ENCODE measurements at places on chromosomes 3 and 15. TPM values are rescaled to one million over a fixed set of nuclear protein-coding genes. Genes with fewer than 3 reads are reported as not detected.

The LRRC31 gene
- not detected for polyA plus RNA-seq

The IL17RC gene
- 9.4 TPM for polyA plus RNA-seq

The PLA2G4D gene
- not detected for polyA plus RNA-seq

The HIGD2B gene
- not detected for polyA plus RNA-seq

The CAPN3 gene
- 0.25 TPM for polyA plus RNA-seq

The NSUN3 gene
- 8.6 TPM for polyA plus RNA-seq

The SLC12A1 gene
- not detected for polyA plus RNA-seq

The EHHADH gene
- 5.7 TPM for polyA plus RNA-seq

The GPR156 gene
- polyA plus RNA-seq = 0.47 TPM

The FBN1 gene
- polyA plus RNA-seq = 6.3 TPM

The DUOX1 gene
- polyA plus RNA-seq = not detected

The SLC12A8 gene
- 4.2 TPM for polyA plus RNA-seq

The GPR149 gene
- not detected for polyA plus RNA-seq

The GADL1 gene
- polyA plus RNA-seq = not detected

The OSTN gene
- not detected for polyA plus RNA-seq

The ADAMTS7 gene
- 2.9 TPM for polyA plus RNA-seq

The XCR1 gene
- not detected for polyA plus RNA-seq

The CCDC191 gene
- 3.0 TPM for polyA plus RNA-seq

The PYGO1 gene
- polyA plus RNA-seq = 6.3 TPM

The NUP210 gene
- polyA plus RNA-seq = 25.7 TPM

The CAMK2N2 gene
- polyA plus RNA-seq = 0.71 TPM

The DHX30 gene
- polyA plus RNA-seq = 42.7 TPM

The CCDC54 gene
- polyA plus RNA-seq = not detected
